GM12892 (cell line): ENCODE measurements at places on chromosomes 11 and 22.

DNA sequence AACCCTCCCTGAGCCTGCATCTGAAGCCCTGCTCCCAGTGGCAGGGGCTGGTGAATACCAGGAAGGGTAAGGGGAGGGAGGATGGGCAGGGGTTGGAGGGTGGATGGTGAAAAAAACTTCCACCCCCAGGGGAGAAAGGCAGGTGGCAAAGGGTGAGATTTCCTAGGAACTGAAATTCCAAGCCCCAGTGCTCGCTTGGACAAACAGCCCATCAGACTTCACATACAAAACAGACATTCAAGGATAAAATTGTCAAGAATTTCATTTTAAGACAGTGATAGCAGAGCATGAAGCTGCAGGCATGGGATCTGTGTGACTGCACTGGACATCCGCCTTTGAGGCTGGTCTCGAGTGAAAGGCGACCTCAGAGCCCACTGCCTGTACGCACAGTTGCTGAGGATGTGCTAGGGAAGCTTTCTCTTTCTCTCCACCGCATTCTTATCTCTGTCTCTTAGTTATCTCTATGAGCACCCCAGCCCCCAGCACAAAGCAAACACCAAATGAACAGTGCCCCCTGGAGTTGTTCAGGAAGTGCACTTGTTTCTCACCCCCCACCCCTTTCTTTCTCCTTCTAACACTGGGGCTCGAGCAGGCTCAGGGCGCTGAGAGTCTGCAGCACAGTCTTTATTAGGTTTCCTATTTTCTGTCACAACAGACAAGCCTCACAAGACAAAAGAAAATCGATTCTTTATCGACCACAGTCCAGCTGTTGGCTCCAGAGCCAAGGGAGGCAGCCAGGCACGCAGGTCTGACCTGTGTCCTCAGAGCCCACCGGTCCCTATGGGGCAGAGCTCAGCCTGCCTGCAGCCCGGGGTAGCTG lies 237.3 kb upstream of the NCAM1 start:
- no peak for DNase-seq

GRCh38 chr11:77779935-77780334 lies 40.6 kb downstream of the RSF1 start:
- DNase-seq = no peak

- no peak for DNase-seq
Measured at GRCh38 chr11:131951121-131951520, 580.7 kb downstream of the NTM start.

DNA sequence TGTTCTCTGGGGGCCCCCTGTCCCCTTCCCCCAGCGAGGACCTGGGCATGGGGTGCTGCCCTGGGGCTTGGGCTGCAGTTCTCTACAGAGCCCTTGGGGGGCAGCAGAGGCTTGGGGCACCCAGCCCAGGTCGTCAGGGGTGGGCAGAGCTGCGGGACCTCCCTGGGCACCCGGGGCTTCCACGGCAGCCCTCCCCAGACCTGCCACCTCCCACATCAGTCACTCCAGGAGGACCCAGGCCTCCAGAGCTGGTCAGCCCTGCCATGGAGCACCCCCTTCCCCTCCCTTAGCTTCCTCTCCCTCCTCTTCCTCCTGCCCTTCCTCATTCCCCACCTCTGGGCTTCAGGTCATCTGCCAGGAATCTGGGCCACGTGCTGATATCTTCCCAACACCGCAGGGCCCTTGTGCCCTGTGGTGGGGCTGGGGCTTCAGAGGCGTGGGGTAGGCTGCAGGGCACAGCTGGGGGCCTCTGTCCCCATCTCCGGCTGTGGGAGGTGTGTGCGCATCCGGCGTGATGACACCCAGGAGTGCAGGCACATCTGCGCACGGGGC lies 5.8 kb downstream of the TSPAN4 start:
- DNase-seq = peak; percentile 94

- DNase-seq = no peak
Measured at GRCh38 chr11:18599739-18600230, at the start of gene MISFA. Gene MISFA, plus strand, starts transcription at chr11:18599789. Its CDS starts 140 bp downstream, at chr11:18599929.
